ENCODE measurements at places on chromosomes 1 and 21.

GRCh38 chr1:15100121-15100879, 53.2 kb upstream of the TMEM51 start:
- DNase-seq = peak; percentile 89

GRCh38 chr21:34670220-34670961, 1.6 kb downstream of the CLIC6 start:
- peak; percentile 73 for DNase-seq

- DNase-seq = no peak
Measured at GRCh38 chr1:90044346-90044745, 49.4 kb downstream of the ZNF326 start.

DNA sequence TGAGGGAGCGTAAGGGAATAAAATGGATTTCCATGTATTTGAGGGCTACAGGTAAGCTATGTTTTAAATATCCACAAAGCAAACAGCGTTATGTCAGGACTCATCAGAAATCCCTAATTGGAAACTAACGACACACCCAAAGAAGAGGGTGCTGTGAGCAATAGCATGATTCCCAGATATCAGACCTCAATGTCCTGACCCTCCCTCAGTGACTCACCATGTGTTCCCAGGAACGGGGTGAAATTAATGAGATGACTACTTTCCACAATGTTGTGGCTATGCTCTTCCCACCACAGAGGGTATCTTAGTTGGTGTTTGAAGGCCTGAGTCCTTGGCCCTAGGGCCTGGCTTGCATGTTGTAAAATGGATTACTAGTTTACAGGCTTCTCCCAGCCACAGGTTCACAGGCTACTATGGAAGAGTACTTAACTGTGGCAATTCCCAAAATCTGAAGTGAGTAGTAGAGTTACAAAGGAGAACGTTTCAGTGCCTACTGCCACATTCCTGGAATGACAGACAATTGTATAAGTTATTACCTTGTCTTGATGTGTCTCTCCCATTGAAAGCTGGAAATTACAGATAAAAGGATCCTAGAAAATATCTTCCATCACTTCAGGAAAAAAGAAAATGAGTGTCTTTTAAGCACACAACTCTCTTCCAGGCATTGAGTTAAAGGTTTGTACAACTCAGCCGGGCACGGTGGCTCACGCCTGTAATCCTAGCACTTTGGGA, 1.7 kb upstream of the KRTAP11-1 start:
- no peak for DNase-seq

DNA sequence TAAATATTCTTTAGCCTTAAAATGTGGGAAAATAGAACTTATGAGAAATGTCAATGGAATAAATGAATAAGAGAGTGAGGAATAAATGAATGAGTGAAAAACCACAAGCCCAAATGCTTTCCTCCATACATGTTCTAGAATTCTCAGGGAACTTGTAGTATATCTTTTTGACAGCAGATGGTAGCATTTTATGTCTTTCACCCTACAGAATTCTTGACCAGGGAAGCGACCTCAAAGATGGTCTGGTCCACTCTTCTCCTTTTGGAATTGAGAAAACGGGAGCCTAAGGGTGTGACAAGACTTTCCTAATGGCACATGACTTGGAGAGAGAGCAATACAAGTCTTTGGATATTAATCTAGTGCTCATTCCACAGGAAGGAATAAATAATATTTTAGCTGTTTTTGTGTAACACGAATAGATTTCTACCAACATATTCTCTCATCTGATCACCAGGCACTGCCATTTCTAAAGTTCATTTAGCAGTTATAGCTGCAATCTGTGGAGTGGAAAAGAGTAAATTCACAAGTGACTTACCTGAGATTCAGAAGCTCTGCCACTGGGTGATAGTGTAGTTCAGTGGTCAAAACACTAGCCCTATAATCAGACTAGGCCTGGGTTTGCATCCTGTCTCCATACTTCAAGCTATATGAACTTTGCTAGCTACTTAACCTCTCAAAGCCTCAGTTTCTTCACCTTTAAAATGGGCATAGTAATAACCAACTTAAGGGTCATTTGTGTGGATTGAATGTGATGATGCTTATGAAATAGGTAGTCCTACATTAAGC, 15.0 kb upstream of the F5 start:
- no peak for DNase-seq

- no peak for DNase-seq
Measured at GRCh38 chr1:193237381-193237978, 51.1 kb upstream of the B3GALT2 start.

GRCh38 chr1:207312604-207312920, 8.9 kb upstream of the CD55 start:
- no peak for DNase-seq
